ENCODE measurements at places on chromosomes 13 and 19.

DNA sequence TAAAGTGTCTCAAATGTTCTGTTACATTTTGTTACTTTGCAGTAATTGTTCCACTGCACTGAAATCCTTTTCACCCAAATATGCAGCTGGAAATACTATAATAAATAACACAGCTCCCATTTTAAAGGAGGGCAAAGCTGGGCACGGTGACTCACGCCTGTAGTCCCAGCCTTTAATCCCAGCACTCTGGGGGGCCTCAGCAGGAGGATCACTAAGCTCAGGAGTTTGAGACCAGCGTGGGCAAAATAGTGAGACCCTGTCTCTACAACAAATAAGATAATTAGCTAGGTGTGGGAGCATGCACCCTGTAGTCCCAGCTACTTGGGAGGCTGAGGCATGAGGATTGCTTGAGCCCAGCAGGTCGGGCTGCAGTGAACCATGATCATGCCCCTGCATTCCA, 7.5 kb upstream of the UBAC2 start:
- DNase-seq, result no peak

- DNase-seq, result no peak
Observed at GRCh38 chr19:35126624-35126959, 8.3 kb downstream of the LGI4 start.

GRCh38 chr19:20307127-20307526, 140.1 kb downstream of the ZNF486 start:
- DNase-seq, result no peak

- no peak for DNase-seq
Observed at GRCh38 chr13:37302686-37303085, 197.2 kb upstream of the CSNK1A1L start.

DNA sequence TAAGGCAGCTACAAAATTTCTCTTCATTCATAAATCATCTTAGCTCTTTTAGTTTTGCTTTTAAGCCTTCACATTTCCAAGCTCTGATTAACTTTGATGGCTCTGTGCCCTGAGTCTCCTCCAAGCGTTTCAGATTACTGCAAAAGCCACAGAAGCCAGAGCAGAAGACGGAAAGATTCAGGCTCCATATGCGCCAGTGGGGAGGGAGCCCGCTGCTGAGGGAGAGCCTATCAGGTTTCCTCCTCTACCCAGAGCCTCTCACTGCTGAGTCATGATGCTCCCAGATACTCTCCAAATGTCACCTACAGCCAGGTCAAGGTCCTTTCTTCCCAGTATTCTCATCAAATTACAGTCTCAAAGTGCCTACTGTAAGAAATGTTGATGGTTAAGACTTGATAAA, 193.6 kb downstream of the RAP2A start:
- no peak for DNase-seq

GRCh38 chr13:107252428-107252827, 684.5 kb upstream of the ARGLU1 start:
- no peak for DNase-seq

GRCh38 chr19:48603449-48603848, 3.1 kb upstream of the SPACA4 start:
- DNase-seq, result no peak

DNA sequence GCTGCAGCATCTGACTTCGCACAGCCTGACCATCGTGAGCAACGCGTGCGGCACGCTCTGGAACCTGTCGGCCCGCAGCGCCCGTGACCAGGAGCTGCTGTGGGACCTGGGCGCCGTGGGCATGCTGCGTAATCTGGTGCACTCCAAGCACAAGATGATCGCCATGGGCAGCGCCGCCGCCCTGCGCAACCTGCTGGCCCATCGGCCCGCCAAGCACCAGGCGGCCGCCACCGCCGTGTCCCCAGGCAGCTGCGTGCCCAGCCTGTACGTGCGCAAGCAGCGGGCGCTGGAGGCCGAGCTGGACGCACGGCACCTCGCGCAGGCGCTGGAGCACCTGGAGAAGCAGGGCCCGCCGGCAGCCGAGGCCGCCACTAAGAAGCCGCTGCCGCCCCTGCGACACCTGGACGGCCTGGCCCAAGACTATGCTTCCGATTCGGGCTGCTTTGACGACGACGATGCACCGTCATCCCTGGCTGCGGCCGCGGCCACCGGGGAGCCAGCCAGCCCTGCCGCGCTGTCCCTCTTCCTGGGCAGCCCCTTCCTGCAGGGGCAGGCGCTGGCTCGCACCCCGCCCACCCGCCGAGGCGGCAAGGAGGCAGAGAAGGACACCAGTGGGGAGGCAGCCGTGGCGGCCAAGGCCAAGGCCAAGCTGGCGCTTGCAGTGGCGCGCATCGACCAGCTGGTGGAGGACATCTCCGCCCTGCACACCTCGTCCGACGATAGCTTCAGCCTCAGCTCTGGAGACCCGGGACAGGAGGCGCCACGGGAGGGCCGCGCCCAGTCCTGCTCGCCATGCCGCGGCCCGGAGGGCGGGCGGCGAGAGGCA, 13.6 kb downstream of the C19orf25 start:
- peak; percentile 39 for DNase-seq

- DNase-seq, result no peak
Observed at GRCh38 chr19:14411938-14412245, 7.2 kb downstream of the DDX39A start.

GRCh38 chr19:29645491-29645867, 19.8 kb upstream of the PLEKHF1 start:
- no peak for DNase-seq

- DNase-seq, result peak; percentile 20
Observed at GRCh38 chr19:3039641-3040077, 10.6 kb upstream of the TLE2 start.

DNA sequence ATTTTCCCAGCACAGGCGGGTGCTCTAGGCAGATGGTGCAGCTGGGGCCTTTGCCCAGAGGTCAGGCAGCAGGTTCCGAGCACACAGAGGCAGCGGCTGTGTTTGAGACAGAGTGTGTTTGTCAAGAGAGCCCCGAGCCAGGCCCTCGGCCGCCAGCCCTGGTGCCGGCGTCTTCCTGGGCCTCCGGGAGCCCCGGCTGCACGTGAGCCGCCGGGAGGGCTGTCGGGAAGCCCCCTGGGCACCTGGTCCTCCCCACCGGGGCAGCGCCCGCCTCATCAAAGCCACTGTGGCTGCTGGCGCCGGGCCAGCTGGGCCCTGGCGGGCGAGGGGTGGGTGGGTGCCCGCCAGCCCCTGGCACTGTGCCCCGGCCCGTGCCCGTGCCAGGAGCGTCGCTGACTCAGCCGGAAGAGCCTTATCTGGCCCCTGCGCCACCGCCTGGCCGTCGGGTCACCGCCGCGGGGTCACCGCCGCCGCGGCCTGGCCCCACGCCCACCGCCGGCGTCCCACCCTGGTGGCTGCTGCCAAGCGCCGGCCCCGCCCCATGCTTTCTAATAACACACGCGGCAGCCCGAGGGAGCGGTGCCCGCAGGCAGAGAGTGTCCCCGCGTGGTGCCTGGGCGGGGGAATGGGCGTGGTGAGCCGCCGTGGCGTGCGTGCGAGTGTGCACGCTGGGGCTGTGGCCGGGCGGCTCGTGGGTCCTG, 14.9 kb downstream of the ARID3A start:
- DNase-seq, result peak; percentile 68

DNA sequence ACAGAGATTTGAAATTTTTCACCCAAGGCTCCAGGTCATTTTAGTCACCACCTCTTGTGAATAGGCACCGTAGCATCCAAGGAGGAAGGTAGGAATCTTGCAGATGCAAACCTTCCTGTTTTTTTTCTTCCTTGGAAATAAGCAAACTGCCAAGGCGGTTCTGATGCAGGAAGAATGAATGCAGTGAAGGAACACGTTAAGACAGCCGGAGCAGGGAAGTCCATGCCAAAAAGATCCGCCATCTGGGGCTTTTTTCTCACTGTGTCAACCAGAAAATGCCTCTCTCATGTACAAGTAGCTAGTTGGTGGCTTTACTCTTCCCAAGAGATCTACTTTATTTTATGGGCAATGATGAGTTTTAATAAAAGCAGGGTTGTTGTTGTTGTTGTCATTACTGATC, 142.4 kb downstream of the ZIC5 start:
- DNase-seq, result no peak

- no peak for DNase-seq
Observed at GRCh38 chr13:23598369-23598768, 28.2 kb downstream of the TNFRSF19 start.

DNA sequence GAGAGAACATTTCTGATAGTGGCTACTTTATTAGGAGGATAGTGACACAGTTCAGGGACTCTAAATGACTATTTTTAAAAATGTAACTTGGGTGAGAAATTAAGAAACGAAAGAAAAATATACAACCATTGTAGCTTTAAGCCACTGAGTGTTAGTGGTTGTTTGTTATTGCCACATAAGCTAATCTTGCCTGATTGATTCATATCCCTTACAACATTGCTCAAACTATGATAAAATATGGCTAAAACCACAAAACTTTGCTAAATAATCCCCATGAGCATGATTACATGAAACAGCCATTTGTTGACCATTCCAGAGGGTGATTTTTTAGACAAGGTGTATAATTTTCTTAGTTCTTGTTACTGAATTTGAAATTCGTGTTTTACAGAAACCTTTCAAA, 343.4 kb downstream of the SLITRK5 start:
- no peak for DNase-seq

- DNase-seq, result no peak
Observed at GRCh38 chr19:19120308-19121231, 17.7 kb downstream of the TMEM161A start.

GRCh38 chr13:40794414-40795368, 5.3 kb downstream of the SLC25A15 start:
- no peak for DNase-seq

DNA sequence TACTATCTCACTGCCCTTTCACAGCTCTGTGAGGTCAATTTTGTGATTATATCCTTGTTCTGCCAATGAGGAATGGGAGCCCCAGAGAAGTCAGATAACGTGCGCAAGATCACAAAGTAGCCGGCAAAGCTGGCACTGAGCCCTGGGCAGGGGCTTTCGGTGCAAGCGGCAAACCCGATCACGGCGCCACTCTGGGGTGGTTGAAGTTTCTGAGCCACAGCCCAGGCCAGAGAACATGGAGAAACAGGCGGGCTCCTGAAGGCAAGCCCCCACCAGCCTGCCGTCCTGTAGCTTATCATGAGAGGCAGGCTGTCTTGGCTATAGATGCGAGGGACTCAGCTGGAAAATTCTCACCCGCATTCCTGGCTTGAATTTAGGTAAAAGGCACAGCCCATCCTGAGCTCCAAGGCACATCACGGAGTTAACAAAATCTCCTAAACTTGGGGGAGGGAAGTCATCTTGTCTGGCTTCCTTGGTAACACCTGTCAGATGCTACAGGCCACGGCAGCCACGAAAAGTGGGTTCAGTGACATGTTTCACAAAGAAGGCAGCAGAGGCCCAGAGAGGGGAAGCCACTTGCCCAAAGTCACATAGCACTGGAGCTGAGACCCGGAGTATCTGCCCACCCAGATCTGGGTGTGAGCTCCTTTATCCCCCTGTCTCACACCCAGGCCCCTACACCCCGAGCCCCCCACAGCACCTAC, 12.5 kb downstream of the TNNT1 start:
- no peak for DNase-seq

DNA sequence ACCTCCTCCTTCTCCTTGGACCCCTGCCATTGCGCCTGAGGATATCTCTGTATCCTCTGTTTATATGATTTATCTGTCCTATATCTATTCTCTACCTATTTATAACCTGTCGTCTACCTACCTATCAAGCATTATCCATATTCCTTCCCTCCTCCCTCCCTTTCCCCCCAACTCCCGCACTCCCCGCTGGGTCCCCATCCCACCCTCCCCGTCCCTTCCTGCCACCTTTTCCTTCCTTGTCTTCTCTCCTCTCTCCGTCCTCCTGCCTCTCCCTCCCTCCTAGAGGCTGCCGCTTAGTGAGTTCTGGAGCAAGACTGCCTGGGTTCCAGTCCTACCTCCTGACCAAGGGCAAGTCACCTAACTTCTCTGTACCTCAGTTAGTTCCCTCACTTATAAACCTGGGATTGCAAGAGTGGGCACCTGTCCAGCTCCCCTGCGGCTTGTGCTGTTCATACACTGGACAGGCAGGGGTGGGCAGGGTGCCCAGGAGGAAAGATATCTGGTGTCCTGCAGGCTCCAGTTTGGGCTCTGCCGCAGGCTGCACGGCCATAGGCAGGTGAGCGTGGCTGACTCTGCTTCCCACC, 16.1 kb downstream of the TTYH1 start:
- DNase-seq, result no peak

DNA sequence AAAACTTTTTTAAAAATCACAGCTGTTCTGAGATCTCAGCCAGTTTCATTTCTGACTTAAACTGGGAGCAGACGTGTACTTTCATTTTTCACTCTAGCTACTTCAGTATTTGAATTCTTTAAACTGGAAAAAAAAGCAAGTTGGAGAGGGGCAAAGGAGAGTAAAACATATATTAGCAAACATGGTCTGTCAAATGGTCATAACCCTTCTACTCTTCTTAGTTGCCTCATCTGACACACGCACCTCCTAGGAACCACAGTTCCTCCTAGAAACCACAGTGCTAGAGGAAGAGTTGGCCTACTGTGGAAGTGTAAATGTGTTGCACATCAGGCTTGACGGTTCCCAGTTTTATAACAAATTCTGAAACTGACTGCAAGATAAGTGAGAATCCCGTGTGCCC, 47.2 kb downstream of the TM9SF2 start:
- no peak for DNase-seq

- DNase-seq, result no peak
Observed at GRCh38 chr19:6987850-6988249, 33.4 kb downstream of the MBD3L2B start.

GRCh38 chr19:16470541-16470910, 1.2 kb downstream of the EPS15L1 start:
- no peak for DNase-seq

- DNase-seq, result no peak
Observed at GRCh38 chr13:27022571-27023311, 148.9 kb downstream of the USP12 start.

DNA sequence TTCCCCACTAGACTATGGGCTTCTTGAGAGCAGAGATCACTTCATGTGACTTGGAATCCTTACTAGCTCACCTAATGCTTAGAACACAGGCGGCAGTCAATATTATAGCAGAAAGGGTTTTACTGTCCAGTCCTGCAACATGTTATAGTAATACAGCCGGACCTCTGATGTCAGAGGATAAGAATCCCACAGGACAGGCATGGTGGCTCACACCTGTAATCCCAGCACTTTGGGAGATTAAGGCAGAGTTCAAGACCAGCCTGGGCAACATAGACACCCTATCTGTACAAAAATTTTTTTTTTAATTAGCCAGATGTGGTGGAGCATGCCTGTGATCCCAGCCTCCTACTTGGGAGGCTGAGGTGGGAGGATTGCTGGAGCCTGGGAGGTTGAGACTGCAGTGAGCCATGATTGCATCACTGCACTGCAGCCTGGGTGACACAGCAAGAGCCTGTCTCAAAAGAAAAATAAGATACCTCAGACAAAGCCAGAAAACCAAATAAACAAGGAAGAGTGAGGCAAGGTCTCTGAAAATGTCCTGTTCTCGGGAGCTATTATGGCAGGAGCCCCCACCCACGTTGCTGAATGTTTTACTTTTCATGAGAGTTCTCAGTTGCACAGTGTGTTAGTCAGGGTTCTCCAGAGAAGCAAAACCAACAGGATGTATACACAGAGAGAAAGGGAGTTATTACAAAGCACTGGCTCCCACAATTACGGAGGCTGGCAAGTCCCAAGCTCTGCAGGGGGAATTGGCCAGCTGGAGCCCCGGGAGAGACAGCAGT, 100.8 kb downstream of the UBL3 start:
- DNase-seq, result no peak

Measured in activated CD4-positive, alpha-beta T cell treated with anti-CD3 and anti-CD28 coated beads, Interleukin-2, amount 50 U/mL, for 1 hour (primary cell).